ENCODE measurements at places on chromosomes 6 and 20.

DNA sequence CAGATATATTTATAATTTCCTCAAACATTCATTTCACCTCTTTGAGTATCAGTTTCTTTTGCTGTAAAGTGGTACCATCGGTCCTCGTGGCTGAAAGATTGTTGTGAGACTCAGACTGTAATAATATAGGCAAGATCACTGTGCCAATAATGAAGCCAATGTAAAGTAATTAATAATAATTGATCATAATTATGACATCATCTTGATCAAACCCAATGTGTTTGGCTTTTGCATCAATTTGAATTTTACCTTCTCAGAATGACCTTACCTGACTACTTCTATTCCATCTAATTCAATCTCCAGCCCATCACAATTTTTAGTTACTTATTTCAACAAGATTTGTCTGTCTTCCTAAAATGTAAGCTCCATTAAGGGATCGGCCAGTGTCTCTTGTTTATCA is 15.8 kb upstream of the MTRF1L start:
- no peak for DNase-seq

GRCh38 chr6:24425091-24425490 is 22.4 kb downstream of the MRS2 start:
- DNase-seq = no peak

GRCh38 chr6:160393891-160394653 is 45.9 kb downstream of the SLC22A3 start:
- no peak for DNase-seq

DNA sequence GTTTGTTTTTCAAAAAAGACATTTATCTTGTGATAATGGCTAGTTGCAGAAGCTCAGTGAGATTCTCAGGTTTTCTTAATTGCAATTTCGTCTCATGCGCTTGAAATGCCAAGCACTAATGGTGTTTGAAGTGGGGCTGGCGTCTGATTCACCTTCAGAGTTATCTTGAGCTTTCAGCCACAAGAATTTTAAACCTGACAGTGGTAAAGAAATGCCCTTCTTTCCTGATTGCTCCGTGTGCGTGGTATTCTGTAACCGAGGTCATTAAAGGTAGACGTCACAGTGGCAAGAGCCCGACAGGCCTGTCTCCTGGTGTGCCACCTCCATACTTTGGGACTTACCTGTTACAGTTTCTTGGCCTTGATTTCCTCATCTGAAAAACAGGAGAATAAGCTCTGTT is 126.5 kb upstream of the QKI start:
- DNase-seq = no peak

DNA sequence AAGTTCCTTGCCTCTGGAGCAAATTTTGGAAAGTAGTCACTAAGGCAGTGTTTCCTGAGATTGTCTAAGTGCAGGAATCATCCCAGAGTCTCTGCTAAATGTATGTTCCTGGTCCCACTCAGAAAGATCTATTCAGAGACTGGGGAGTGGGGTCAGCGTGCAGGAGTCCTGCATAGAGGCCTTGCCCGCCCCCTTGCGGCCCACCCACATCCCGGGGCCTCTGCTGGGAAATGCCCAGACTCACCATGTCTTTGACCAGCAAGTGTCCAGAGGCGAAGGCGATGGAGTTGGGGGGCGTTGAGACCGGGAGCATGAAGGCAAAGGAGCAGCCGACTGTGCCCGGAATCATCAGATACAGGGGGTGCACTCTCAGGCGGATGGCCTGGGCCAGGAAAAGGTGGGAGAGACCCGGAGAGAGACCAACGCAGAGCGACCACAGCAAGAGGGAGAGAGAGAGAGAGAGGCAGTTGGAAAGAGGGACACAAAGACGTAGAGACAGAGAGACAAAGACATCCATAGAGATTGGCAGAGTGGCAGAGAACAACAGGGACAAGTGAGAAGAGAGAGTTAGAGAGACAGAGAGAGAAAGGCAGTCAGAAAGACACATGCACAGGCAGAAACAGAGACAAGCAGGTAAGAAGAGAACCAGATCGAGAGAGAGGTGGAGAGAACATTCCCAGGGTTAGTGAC is 12.9 kb upstream of the OCSTAMP start:
- no peak for DNase-seq

DNA sequence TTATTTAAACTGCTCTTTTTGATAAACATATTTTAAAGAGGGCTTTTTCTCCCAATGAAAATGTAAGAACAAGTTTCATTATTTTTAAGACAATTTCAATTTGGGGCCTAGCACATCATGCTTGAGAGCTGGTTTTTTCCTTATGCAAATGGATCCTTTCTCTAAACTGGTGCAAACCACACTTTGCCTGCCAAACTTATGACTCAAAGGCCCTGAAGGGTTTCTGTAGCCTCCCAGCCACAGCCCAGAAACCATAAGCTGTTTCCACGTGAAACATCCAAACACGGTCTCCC is 451 bp upstream of the HSF2 start:
- no peak for DNase-seq

DNA sequence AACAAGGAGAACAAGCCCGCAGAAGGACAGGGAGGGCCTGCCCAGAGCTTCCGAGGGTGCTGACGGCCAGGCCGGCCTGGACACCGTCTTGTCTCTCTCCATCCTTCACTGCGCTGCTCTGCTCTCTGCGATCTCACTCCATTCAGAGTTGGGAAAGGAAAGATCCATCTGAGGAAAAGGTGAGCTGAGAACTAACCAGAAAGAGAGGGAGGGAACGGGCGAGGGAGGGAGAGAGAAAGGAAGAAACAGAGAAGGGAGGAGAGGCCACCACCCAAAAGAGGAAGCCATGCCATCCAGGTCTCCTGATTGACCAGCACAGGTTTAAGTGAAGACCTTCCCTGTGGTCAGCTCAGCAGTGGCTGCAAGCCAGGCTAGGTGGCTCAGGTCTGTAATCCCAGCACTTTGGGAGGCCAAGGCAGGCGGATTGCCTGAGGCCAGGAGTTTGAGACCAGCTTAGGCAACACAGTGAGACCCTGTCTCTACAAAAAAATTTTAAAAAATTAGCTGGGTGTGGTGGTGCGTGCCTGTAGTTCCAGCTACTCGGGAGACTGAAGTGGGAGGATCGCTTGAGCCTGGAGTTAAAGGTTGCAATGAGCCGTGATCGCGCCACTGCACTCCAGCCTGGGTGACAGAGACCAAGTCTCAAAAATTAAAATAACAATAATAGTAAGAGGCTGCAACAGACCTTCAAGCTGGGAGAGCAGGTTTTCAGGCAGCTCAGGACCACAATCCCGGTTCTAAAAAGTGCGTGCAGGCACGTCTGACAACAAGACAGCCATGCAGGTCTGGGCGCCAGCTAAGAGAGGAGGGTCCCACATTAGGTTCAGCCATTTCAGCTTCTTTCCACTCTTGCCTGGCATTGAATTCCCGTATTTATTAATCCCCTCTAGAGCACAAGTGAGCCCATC is 34.2 kb upstream of the DLGAP4 start:
- DNase-seq = no peak

GRCh38 chr6:64146876-64147275 is 511.3 kb downstream of the PHF3 start:
- DNase-seq = no peak

All from stimulated activated CD4-positive, alpha-beta T cell treated with anti-CD3 and anti-CD28 coated beads, TNF-alpha, amount 100 ng/mL, for 48 hours (primary cell).